Myocyte (in vitro differentiated cells): ENCODE measurements at places on chromosomes 5 and 9. TPM values are rescaled to one million over a fixed set of nuclear protein-coding genes. Genes with fewer than 3 reads are reported as not detected.

GRCh38 chr5:93602241-93603077 is 19.4 kb downstream of the NR2F1 start:
- no peak for DNase-seq

DNA sequence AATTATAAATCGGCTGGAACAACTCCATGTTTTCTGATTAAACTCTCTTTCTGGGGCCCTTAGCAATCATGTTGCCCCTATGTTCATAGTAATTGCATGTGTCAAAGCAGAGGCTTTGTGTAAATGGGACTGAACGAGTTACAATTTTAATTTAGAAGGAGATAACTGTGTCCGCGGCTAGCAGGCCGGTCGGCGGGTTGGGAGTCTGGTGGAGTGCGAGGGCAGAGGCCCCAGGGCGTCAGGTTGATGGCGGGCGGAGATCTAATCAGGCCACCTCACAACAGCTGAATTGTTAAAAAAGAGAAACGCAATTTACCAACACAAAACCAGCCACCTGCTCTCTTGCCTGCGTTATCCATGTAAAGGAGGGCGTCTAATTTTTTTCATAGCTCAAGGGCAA is 134.9 kb upstream of the LPCAT1 start:
- no peak for DNase-seq

- DNase-seq: no peak
Measured at GRCh38 chr9:14633906-14634565, 59.2 kb downstream of the ZDHHC21 start.

GRCh38 chr5:77630114-77630680 is 8.3 kb downstream of the OTP start:
- DNase-seq: peak; percentile 67

DNA sequence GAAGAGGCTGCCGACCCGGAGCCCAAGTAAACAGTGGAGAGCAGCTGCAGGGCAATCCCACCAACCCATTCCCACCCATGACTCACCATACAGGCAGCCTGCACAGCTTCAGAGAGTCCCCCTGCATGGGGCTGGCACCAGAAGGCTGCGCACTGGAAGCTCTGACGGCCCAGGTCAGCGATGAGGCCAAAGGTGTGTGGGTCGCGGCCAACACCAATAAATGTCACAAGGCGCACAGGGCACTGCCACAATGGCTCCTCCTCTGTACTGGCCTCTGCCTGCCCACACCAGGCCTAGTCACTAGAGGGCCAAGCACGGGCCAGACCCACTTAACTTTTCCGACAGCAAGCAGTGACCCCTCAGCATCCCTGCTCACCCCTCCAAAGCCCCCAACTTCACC is 3.0 kb upstream of the SRA1 start:
- DNase-seq: no peak

DNA sequence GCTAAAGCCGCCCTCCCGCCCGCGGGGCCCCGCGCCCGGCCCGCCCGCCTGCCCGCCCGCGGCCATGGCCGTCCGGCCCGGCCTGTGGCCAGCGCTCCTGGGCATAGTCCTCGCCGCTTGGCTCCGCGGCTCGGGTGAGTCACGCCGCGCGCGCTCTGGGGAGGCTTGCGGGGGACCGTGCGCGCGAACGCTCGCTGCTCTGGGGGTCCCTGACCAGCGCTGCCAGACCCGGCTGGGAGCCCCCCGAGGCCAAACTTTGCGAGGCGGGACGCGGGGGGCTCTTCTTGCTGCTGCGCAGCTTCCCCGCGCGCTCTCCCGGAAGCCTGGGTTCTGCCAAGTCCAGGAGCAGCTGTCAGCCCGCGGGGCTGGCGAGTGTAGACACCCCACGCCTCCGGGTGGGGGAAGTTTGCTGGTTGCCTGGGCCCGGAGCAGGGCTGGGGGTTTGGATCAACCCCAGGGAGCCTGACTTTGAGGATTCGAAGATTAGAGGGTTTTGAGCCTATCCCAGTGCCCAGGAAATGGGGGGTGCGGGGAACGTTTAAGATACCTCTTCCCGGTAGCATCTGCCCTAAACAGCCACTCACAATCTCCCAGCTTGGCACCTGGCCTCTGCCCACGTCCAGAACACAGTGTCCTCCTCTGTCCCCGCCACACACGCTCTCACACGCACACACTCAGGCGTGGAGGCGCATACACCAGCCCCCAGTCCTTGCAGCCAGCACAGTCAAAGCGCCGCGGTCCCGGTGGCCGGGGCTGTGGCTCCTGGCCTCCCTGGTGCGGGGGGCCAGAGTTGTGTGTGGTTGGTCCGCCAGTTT is 535 bp downstream of the UNC5A start:
- peak; percentile 16 for DNase-seq

- no peak for DNase-seq
Measured at GRCh38 chr5:73625372-73625943, 538 bp upstream of the ARHGEF28 start.

- DNase-seq: peak; percentile 59
Measured at GRCh38 chr5:55440188-55440646, 94.5 kb downstream of the PLPP1 start.

DNA sequence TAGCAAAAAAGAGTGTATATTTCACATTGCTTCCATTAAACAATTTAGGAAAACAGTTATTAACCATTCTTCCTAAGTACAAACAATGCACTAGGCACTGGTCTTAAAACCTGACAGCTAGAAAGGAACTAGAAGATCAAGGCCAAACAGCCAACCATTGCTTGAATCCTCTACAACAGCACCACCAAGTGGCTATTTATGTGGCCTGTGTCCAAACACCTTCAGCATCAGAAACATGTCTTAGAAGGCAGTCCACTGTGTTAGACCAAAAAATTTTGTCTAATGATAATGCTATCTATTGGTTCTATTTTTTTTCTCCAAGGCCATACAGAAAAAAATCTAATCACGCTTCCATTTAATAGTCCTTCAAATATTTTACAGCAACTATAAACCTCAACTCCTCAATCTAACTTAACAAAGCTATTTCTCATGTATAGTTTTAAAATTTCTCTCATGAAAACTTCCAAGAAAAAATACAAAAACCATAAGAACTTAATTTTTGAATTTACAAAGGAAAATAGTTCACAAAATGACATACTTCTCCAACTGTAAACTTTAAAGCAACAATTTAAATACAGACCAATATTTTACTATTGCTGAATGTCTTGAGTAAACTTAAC is 36.1 kb downstream of the CAAP1 start:
- DNase-seq: peak; percentile 61

DNA sequence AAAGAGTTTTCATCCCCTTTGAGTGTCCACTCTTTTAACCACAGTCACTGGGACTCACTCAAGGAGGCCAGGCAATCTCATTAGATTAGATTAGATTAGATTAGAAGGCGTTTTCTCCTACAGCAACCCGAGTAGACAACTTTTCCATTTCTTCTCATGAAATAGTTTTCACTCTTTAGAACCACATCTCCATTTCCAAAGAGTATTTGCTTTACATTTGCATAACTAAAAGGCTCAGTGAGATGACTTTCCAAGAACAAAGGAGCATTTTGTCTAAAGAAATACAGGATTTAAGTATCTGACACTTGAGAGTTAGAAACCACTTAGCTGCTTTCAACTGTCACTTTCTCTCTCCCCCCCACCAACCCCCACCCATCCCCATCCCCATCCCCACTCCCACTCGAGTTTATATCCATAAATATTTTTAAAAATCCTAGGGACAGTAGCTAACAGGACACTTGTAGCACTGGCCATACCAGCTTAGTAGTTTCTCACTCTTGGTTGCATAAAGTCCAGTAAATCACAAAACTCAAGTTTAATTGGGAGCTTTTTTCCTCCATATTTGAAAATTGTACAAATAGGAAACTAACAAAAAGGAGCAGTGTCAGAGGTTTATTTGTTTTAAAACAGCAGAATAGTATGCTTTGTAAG is 2202.9 kb upstream of the WWC1 start:
- DNase-seq: no peak

DNA sequence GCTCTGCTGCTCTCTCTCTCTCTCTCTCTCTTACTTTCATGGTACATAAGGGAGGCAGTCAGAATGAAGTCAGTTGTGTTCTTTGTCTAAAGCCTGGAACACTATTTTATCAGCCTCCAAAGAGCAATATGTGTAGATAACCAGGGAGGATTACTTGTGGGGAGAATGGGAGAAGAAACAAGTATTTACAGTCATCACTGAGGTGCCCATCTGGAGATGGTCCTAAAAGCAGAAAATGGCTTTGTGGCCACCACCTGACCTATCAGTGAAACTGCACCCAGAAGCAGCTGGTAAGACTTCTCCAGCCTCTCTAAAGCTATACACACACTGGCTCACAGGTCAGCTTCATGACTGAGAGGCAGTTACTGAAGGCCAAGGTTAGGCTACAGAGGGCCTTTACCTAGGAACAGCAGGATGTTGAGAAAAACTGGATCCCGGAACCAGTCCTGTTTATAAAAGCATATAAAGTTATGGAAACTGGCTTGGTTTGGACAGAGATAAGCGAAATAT is 75.1 kb downstream of the MRPS27 start:
- peak; percentile 63 for DNase-seq

GRCh38 chr5:90227683-90228082 is 181.9 kb downstream of the CETN3 start:
- DNase-seq: no peak

Gene DNM1
- 0.10 TPM in 1 of 2 replicates, not detected in the other for total RNA-seq

Gene CD274
- total RNA-seq: 0.78 and 0.94 TPM in 2 replicates

Gene SLC36A2
- not detected in 2 replicates for total RNA-seq

Gene BASP1
- 69.7 and 80.7 TPM in 2 replicates for total RNA-seq

Gene CDC14B
- total RNA-seq: 17.4 and 22.7 TPM in 2 replicates

Gene CDC25C
- total RNA-seq: 0.05 and 0.16 TPM in 2 replicates

Gene ENTREP1
- total RNA-seq: 3.4 and 3.7 TPM in 2 replicates

Gene MELK
- total RNA-seq: 2.9 and 3.1 TPM in 2 replicates
